Activated naive CD4-positive, alpha-beta T cell treated with anti-CD3 and anti-CD28 coated beads, Interleukin-2, amount 50 U/mL, for 72 hours (primary cell): ENCODE measurements at places on chromosomes 1 and 21.

DNA sequence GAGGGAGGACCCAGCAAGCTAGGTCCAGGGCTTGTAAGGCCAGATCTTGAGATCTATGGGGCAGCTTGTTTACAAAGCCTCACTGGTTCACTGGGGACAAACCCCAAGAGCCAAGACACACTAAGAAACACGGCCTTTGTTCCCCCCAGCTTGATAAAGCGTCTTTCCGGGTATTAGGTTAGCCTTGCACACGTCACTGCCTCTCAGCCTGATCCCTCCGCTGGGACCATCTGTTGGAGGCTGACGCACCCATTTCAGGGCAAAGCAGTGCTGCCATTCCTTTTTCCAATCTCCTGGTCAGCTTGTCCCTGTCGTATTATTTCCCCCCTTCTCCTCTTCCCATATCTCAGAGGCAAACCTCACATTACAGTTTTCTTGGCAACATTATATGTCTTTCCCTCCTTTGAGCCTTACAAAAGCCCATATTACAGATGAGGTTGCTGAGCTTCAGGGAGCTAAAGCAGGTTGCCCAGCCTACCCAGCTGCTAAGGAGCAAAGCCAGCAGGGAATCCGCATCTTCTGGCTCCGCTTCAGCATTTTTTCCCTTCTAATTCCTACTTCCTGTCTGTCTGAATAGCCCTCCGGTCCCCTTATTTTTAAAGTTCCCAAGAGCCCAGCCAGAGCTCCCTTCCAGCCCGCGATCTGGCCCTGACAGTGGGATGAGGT lies 4.1 kb downstream of the HEYL start:
- no peak for DNase-seq

DNA sequence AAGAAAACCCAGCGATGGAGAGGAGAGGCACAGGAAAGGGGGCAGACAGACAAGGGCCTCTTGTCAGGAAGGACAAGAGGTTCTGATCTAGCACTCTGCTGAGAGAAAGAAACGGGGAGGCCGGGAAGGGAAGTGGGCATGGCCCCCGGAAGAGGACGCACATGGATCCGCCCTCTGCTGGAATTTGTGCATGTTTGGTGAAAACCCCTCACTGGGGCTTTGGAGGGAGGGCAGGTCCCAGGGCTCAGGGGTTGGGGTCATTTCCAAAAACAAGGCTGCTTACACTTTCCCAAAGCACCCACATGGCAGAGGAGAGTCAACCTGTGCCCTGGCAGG lies 32.4 kb upstream of the ECE1 start:
- no peak for DNase-seq

DNA sequence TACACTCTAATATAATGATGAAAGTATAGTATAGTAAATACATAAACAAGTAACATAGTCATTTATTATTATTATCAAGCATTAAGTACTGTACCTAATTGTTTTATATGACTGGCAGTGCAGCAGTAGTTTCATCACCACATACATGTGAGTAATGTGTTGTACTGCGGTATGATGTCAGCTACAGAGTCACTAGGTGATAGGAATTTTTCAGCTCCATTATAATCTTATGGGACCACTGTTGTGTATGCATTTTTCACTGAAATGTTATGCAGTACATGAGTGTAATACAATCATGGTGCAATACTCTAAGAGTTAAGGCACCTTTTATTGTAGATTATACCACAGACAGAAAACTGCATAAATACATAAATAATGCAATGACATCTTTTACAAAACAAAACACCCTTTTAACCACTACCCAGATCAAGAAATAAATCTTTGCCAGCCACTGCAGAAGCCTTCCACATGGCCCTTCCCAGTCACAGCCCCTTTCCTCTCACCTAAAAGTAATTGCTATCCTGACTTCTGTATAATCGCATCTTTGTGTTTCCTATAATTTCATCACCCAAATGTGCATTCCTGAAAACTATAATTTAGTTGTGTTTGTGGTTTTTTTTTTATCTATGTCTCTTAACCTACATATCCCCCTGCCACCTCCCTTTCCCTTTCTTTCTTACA lies 16.3 kb downstream of the ABCD3 start:
- DNase-seq = no peak

DNA sequence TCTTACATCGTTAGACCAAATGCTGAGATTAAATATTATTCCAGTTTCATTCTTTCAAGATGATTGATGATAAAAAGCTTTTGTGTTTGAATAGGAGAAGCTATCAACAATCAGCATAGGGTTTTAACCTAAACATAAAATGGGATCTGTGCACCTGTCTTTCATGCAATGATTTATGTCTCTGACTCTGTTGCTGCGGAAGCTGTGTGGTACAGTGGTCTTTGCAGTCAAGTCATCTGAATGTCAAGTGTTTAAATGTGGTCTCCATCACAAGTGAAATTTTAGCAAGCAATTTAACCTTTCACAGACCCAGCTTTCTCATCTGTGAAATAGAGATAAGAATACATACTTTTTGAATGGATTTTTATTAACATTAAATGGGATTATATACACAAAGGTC lies 107.2 kb downstream of the PLPPR5 start:
- no peak for DNase-seq

- no peak for DNase-seq
These were observed 33.0 kb upstream of the MTF1 start for GRCh38 chr1:37892151-37893047.

GRCh38 chr1:247317702-247318101 lies 14.0 kb downstream of the ZNF496 start:
- DNase-seq = no peak

DNA sequence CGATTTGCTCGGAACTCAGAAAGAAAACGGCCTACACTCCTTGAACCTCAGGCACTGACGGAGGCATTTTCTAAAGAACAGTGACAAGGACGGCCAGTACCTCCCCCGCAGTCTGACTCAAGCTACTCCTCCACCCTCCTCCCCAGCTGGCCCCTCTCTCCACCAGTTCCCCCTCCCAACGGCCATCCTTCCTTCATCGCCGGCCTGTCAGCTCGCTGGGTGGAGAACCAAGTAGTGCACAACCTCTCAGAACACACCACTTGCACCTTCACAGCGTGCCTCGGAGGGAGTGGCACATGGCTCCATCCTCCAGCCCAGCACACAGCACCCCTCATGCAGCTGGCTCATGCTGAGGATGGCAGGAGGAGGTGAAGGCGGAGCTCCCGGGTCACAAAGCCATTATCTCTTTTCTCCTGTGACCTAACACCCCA lies 58.8 kb downstream of the TOR1AIP2 start:
- DNase-seq = no peak

GRCh38 chr1:212683357-212683722 lies 16.3 kb downstream of the BATF3 start:
- no peak for DNase-seq
